ENCODE measurements at places on chromosomes 6 and 20.

DNA sequence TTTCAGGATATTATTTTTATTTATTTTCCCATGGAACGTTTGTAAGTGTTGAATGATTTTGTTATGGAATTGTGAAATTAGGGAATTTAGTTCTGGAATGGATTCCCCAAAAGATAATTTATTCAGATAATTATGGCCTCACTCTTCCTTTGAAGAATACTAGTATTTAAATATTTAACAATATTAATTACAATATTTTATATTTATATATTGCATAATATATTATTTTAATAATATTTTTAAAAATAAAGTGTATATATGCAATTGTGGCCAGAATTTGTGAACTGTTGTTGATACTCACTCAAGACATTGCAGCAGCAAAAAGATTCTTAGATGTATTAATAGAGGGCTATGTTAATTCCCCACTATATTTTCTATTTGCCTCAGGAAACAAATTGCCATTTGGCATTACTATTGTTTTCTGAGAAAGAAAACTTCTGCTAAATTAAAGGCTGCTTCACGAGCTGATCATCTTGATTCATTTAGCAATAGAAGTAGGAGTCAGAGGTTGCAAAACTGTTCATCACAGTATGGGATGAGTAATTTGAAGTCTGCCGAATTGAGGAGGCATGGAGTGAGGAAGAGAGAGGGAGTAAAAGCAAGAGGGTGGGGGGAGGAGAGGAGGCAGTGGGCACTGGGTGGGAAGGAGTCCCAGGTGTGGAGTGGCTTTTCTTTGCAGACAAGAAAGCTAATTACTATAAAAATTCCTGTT is 729.2 kb downstream of the DHX35 start:
- DNase-seq = no peak

GRCh38 chr20:35901678-35902544 is 52.4 kb downstream of the SCAND1 start:
- no peak for DNase-seq

DNA sequence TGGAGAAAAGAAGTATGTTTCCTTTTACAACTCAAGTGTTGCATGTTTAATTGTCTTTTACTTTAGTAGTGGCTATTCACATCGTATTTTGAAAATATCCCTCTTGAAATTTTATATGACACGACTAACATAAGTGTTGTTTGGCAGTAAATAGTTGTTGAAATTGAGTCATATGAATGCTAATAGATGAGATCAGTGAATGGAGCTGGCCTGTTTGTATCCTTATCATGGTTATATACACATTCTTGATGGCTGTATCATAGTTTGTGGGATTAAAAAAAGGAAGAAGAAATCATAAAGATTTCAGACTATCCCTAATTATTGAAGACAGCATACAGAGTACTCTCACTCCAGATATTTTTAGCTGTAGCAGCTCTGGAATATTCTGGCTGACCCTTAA is 8.2 kb upstream of the RAE1 start:
- no peak for DNase-seq

DNA sequence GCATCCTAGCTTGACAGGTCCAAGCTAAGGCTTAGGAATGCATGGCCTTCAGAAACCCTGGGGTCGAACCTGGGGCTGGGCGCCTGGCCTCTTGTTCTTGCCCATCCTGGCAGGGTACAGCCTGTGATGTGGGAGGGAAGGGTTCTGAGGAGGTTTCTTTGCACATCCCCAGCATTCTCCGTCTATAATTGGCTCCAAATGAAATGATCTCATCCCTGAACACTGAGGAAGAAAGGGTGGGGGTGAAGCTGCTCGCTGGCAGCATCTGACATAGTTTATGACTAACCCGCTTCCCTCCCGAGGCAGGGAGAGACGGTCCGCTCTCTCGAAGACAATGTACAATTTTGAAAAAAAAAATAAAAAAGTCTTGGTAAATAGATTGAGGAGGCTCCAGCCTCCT is 67.1 kb upstream of the ZNFX1 start:
- no peak for DNase-seq

DNA sequence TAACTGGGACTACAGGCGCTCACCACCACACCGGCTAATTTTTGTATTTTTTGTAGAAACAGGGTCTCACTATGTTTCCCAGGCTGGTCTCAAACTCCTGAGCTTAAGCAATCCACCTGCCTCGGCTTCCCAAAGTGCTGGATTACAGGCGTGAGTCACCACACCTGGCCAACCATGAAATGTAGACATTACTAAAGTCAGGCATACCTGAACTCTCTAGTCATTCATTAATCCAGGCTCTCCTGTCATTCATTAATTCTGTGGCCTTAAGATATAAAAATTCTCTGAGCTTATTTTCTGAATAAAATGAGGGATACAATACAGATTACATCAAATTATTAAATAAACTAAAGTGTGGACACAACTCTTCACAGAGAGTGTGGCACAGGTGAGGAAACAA is 159.7 kb downstream of the GMDS start:
- no peak for DNase-seq

GRCh38 chr6:118123503-118124037 is 216.5 kb downstream of the SLC35F1 start:
- DNase-seq = no peak

DNA sequence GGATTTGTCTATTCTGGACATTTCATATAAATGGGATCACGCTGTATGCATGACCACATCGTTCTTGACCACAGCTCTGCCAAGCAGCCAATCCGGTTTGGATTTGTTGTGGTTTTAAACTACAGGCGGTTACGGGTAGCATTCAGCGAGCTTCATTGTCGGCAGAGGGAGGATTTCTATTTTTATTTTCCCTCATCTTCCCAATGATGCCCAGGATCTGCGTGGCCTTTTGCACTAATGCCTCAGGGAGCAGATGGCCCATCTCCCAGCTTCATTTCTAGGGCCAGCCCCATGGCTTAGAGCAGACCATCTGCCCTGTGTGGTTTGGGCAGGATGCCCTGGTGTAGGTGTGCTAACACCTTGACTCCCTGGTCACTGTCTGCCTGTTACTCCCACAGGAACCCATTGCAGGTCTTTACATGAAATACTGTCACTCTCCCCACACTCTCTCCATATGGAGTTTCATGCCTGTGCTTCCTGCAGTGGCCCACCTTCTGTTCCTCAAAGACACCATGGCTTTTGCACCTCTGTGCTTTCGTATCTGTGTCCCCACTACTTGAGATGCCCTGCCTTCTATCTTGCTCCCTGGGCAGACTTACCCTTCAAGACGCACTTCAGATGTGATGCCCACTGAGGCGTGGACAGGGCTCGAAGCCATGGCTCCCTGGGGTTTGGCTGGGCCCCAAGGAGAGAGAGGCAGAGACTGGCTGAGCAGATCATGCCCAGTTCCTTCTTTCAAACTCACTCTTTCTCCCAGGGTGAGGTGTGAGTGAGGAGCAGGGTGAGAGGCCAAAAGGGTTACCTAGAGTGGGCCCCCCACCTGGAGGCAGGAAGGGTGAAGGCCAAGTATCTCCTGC is 26.0 kb downstream of the SDCBP2 start:
- no peak for DNase-seq

GRCh38 chr6:166097914-166098522 is 69.6 kb downstream of the TBXT start:
- peak; percentile 14 for DNase-seq

- DNase-seq = no peak
Observed at GRCh38 chr6:22904431-22904830, 335.1 kb downstream of the HDGFL1 start.

DNA sequence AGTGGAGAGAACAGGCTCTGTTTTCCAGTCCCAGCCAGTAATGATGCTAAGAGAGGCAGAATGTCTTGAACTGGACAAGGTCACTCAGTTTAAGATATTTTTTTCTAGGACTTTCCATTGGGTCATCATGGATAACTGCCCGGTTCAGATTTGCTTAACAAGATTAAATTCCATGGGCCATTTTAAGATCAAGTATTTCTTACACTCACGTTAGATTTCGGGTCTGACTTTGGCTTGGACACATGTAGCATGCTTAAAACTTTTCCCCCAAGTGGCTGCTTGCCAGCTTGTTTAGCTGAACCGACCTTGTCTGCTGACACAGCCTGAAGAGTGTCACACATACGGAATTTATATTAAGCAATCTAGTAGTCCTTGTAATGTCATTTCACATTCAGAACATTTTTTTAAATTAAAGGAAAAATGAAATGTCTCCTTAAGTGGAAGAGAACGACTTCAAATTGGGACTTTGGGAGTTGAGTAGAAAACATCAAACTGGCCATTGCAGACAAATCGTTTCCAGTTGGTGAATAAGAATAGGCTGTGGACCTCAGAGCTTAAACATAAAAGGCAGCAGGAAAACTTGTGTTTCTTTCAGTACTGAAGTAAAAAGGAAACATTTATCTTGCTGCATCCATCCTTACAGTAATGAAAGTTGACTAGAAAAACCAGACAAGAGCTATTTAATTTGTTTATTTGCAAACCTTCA is 29.0 kb downstream of the ARMC2 start:
- DNase-seq = no peak

- no peak for DNase-seq
Observed at GRCh38 chr20:40635971-40636370, 53.1 kb downstream of the MAFB start.

GRCh38 chr6:22323848-22324247 is 27.0 kb upstream of the PRL start:
- DNase-seq = no peak

Data from activated CD4-positive, CD25-positive, alpha-beta regulatory T cell (primary cell).